ENCODE measurements at places on chromosomes 2 and 18. TPM values are rescaled to one million over a fixed set of nuclear protein-coding genes. Genes with fewer than 3 reads are reported as not detected.

The HES6 gene
- 42.0 TPM for total RNA-seq

The VWC2L gene
- not detected for total RNA-seq

The FER1L5 gene
- total RNA-seq, result not detected

The REEP1 gene
- total RNA-seq, result 0.23 TPM

The MCFD2 gene
- total RNA-seq, result 84.9 TPM

The LYPD6B gene
- 2.2 TPM for total RNA-seq

The HADHA gene
- 148 TPM for total RNA-seq

The AQP12B gene
- total RNA-seq, result not detected

The ACVR1C gene
- total RNA-seq, result not detected

GRCh38 chr2:61504949-61505348, 33.2 kb downstream of the XPO1 start:
- no peaks in the 10 kb centered on the region for H3K4me1 ChIP-seq
- H3K4me3 ChIP-seq, result no peak overlapping the region
- H3K27ac ChIP-seq, result no peak overlapping the region
- peaks cover 15% of the 10 kb centered on the region for H3K36me3 ChIP-seq
- no peaks in the 10 kb centered on the region for H3K27me3 ChIP-seq

DNA sequence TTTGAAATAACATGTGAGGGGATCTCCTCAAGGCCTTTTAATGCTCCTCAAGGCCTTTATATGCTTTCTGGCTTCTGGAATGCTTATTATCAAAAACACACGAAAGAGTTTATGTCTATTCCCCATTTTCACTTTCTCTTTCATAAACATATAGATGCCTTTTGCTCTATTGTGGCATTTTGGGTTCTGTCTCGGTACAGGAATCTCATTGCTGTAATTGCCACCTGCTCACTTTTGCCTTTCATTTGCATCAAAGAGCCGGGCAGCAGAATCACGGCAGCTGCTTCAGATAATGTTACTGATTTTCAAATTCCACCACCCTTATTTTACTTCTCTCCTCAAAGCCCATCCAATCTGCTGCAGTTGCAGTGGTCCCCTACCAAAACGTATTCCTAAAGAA, 54.8 kb upstream of the LPIN2 start:
- H3K27ac ChIP-seq, result no peak overlapping the region
- H3K4me3 ChIP-seq, result no peak overlapping the region
- no peaks in the 10 kb centered on the region for H3K27me3 ChIP-seq

DNA sequence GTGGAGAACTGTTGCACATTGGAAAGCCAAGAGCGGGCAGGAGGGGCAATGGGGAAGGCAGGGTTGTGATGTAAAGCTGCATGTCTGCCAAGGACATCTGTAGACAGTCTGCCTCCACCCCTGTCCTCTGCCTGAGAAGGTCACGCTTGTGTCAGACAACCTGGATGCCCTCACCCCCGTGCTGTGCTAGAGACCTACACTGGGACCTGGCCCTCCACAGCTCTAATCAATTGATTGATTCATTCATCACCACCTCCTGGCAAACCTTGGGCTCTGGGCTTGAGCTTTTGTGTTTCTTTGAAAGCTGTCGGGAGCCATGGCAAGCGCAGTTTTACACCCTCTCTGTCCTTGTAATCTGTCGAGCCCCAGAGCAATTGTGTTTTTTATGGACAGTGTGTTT, 41.1 kb downstream of the MARCO start:
- no peaks in the 10 kb centered on the region for H3K36me3 ChIP-seq
- H3K4me3 ChIP-seq, result no peak overlapping the region
- no peak overlapping the region for H3K27ac ChIP-seq
- no peaks in the 10 kb centered on the region for H3K4me1 ChIP-seq

DNA sequence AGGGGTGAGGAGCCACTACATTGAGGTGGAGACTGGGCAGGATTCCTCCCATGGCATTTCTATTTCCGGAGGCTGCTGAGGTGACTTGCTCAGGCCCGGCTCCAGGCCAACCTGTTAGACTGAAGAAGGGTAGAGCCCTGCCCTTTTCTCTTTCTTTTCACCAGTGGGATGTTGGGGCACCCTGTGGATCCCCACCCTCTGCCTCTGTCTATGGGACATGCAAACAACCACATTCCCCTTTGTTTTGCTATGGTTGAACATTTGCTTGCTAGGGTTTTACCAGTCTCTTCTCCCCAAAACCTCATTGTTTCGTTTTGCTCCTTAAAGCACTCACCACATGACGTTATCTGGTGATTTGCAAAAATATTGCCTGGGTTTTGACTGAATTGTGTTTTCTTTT, 183.3 kb downstream of the ARL4C start:
- H3K36me3 ChIP-seq, result no peaks in the 10 kb centered on the region
- H3K4me3 ChIP-seq, result no peak overlapping the region
- DNase-seq, result no peak
- no peaks in the 10 kb centered on the region for H3K27me3 ChIP-seq
- no peaks in the 10 kb centered on the region for H3K4me1 ChIP-seq

- no peaks in the 10 kb centered on the region for H3K36me3 ChIP-seq
- no peak for DNase-seq
- no peak within 1 kb of the TSS for H3K4me3 ChIP-seq
Observed at GRCh38 chr2:96642564-96643360, at the start of gene FER1L5. Gene FER1L5, plus strand, starts transcription at chr2:96642764. Its CDS starts 73 bp downstream, at chr2:96642837.

DNA sequence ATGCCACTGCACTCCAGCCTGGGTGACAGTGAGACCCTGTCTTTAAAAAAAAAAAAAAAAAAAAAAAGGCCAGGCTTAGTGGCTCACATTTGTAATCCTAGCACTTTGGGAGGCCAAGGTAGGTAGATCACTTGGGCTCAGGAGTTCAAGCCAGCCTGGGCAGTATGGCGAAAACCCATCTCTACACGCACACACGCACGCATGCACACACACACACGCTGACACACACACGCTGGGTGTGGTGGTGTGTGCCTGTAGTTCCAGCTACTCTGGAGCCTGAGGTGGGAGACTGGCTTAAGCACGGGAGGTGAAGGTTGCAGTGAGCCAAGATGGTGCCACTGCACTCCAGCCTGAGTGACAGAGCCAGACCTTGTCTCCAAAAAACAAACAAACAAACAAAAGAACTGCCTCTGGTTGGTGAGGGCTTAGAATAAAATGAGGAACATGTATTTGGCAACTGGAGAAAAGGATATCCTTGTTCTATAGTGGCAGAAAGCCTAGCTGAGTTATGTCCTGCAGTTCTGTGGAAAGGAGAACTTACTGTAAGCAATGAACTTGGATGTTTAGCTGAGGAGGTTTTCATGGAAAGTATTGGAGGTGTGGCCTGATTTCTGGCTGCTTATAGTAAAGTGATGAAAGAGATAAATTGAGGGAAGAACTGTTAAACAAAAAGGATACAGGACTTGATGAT, 34.0 kb downstream of the HAT1 start:
- H3K4me3 ChIP-seq, result no peak overlapping the region
- DNase-seq, result no peak
- no peaks in the 10 kb centered on the region for H3K4me1 ChIP-seq

GRCh38 chr18:26293982-26294381, 67.7 kb downstream of the TAF4B start:
- no peaks in the 10 kb centered on the region for H3K27me3 ChIP-seq
- no peaks in the 10 kb centered on the region for H3K36me3 ChIP-seq
- H3K4me3 ChIP-seq, result no peak overlapping the region
- DNase-seq, result no peak
- no peaks in the 10 kb centered on the region for H3K4me1 ChIP-seq

DNA sequence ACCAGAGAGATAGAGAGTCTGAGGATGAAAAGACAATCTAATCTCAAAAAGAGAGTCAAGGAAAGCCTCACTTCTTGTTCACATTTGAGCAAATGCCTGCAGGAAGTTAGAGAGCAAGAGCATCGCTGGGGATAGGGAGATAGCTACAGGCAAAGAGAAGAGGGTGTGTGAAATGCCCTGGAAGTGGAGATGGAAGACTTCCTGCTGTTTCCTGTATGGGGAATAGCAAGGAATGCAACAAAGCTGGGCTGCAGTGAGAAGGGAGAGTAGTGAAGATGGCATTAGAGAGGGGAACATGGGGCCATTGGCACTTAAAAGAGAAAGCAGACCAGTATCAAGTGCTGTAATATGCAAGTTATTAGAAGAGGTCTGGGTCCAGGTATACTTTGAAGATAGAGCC, 488.6 kb downstream of the METTL4 start:
- H3K27ac ChIP-seq, result no peak overlapping the region
- H3K4me3 ChIP-seq, result no peak overlapping the region
- DNase-seq, result no peak
- no peaks in the 10 kb centered on the region for H3K36me3 ChIP-seq

DNA sequence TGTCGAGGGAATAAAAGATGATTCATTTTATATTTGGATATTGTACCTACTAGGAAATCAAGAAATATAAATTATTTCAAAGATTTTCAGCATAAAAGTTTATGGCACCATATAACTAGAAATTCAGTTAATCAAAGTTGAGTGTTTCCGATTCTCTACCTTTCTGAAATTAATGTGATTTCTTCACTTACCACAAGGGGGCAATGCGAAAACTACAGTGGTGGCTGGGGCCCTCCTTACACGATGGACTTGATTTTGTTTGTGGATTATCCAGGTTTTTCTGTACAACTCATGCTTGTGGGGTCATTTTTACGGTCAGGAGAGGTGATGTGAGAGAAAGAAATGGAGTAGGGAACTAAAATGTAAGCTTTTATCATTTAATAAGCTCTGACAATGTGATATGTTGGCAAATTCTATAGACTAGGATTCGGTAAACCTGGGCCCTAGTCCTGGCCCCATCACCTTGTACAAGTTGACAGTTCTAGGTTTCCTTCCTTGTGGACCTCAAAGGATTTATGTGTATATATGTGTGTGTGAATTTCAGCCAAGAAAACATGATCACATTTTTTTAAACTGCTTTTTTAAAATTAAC, 47.6 kb downstream of the G6PC2 start:
- H3K27me3 ChIP-seq, result peaks cover 7% of the 10 kb centered on the region
- H3K27ac ChIP-seq, result no peak overlapping the region
- H3K4me3 ChIP-seq, result no peak overlapping the region
- H3K36me3 ChIP-seq, result no peaks in the 10 kb centered on the region
- no peaks in the 10 kb centered on the region for H3K4me1 ChIP-seq

DNA sequence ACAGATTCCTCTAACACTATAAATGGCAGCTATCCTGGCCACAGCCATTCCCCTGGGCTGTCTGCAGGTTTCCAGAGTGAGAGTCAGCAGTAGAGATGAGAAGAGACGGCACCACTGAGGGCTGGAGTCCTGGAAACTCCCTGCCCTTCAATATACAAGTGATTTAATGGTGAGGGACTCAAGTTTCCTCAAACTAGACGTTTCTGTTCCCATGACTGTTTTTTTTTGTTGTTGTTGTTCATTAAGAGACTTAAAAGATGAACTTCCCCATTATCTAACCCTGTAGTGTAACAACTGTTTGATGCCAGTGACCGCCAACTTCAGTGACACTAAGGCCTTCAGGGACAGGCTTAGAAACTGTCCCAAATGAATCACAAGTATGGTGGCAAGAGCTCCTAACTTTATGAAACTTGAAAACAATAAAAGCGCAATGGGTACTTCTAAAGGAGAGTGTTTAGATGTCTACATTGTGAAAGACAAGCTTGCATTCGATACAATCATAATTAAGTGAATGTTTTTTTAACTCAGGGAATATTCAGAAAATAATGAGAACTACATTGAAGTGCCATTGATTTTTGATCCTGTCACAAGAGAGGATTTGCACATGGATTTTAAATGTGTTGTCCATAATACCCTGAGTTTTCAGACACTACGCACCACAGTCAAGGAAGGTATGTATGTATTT, 34.0 kb downstream of the IL1R2 start:
- no peaks in the 10 kb centered on the region for H3K4me1 ChIP-seq
- H3K27me3 ChIP-seq, result peaks cover 2% of the 10 kb centered on the region
- no peak overlapping the region for H3K4me3 ChIP-seq

DNA sequence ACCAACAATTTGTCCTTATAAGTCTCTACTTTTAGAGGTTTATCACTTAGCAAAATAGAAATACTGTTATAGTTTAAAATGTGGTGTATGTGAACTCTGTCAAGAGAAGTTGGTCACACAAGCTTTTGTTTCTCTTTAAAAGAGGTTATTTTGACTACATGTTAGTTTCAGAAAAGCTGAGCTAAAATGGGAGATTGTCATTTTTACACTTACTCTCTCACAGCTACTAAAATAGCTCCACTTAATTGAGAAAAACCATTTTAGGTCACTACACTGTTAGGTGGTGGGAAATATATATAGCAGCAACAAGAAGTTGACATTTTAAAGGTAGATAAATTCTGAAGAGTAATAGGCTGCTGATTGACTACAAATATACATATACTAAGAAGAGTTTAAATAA, 161.5 kb upstream of the KCNJ3 start:
- no peaks in the 10 kb centered on the region for H3K36me3 ChIP-seq
- H3K4me3 ChIP-seq, result no peak overlapping the region
- DNase-seq, result no peak
- H3K27me3 ChIP-seq, result no peaks in the 10 kb centered on the region
- no peak overlapping the region for H3K27ac ChIP-seq

GRCh38 chr2:164429354-164429753, 191.9 kb downstream of the GRB14 start:
- H3K4me3 ChIP-seq, result no peak overlapping the region
- no peaks in the 10 kb centered on the region for H3K27me3 ChIP-seq
- DNase-seq, result no peak
- peak overlapping the region; percentile 29 for H3K27ac ChIP-seq

GRCh38 chr2:129376426-129377077, 602.9 kb upstream of the RAB6C start:
- H3K27me3 ChIP-seq, result no peaks in the 10 kb centered on the region
- no peak for DNase-seq
- H3K4me3 ChIP-seq, result no peak overlapping the region
- H3K27ac ChIP-seq, result no peak overlapping the region
- H3K36me3 ChIP-seq, result no peaks in the 10 kb centered on the region

GRCh38 chr2:72554381-72554780, 271.5 kb downstream of the EXOC6B start:
- H3K27ac ChIP-seq, result no peak overlapping the region
- H3K4me3 ChIP-seq, result no peak overlapping the region

GRCh38 chr2:70089220-70089982, 2.1 kb downstream of the PCBP1 start:
- H3K27me3 ChIP-seq, result no peaks in the 10 kb centered on the region
- peak overlapping the region; percentile 94 for H3K4me3 ChIP-seq
- H3K36me3 ChIP-seq, result peaks cover 14% of the 10 kb centered on the region
- no peak for DNase-seq
- H3K27ac ChIP-seq, result peak overlapping the region; percentile 99

DNA sequence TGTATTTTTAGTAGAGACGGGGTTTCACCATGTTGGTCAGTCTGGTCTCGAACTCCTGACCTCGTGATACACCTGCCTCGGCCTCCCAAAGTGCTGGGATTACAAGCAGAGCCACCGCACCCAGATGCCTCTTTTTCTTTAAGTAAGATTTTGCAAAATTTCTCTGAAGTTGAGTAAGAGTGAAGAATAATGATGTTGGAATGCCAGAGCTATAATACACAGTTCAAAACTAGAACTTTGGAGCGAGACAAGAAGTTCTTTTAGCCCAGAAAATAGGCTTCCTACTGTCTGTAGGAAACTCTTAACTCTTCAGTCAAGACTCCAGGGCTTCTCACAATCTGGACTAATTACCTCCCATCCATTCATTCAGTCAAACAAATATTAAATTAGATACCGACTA, 51.4 kb downstream of the MARCHF4 start:
- H3K36me3 ChIP-seq, result no peaks in the 10 kb centered on the region
- H3K4me1 ChIP-seq, result peaks cover 4% of the 10 kb centered on the region
- DNase-seq, result no peak
- H3K27ac ChIP-seq, result no peak overlapping the region
- no peak overlapping the region for H3K4me3 ChIP-seq
- no peaks in the 10 kb centered on the region for H3K27me3 ChIP-seq

GRCh38 chr2:150292807-150293206, 194.7 kb downstream of the RND3 start:
- H3K27ac ChIP-seq, result no peak overlapping the region
- H3K4me3 ChIP-seq, result no peak overlapping the region
- no peak for DNase-seq
- no peaks in the 10 kb centered on the region for H3K4me1 ChIP-seq
- no peaks in the 10 kb centered on the region for H3K27me3 ChIP-seq

Data from Panc1 (cell line).